ENCODE measurements at places on chromosomes 13 and 19.

GRCh38 chr19:10286803-10287737 is at the start of gene ICAM4:
Gene ICAM4 (plus strand): TSS chr19:10286955. CDS start chr19:10287013, 58 bp downstream.
- DNase-seq = no peak

DNA sequence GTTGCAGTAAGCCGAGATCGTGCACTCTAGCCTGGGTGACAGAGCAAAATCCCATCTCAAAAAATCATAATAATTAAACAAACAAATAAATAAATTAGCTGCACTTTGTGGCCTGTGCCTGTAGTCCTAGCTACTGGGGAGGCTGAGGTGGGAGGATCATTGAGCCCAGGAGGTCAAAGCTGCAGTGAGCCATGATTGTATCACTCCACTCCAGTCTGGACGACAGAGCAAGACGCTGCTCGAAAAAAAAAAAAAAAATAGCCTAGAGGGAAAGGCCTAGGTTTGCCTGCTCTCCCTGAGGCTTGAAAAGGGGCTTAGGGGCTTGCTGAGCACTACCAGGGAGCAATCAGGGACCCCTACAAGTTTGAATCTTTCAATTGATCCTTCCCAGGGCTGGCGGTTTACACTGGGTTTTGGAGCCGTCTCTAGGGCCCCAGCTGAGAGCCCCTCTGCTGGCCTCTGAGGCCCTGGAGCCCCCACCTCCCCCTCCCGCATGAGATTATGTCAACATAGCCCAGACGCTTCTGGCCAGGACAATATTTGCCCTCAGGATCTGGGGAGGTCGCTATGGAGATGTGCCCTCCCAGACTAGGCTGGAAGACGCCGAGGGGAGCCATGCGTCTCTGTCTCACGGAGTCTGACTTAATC is 10.4 kb upstream of the GIPR start:
- DNase-seq = no peak

DNA sequence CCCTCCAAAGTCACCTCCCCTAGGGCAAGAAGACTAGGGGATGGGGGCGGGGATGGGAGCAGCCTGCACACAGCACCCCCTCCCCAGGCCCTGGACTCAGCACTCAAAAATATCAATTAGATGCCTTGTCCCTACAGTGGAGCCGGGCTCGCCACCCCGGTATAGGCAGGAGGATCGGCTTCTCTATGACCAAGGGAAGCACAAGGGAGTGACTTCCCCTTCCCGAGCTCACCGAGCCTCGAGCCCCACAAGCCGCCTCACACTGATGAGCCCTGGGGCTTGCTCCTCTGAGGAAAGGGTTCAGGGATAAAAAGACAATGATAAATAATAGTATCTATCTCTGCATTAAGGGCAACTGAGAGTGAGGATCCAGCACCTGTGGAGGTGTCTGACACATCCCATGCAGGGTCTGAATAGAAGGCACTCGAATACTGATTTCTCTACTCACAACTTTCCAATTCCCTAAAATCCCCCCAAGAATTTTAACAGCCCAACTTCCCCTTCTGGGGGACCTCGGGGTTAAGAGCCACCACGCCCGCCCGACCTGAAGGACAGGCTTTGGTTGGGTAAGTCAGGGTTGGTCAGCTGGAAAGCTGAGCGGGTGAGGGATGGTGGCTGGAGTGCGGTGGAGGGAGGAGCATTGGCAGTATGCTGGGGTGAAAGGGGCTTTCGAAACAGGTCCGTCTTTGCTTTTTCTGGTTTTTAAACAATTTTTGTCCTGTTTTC is 51.3 kb downstream of the STK24 start:
- no peak for DNase-seq

GRCh38 chr13:45215392-45216077 is 14.7 kb upstream of the KCTD4 start:
- no peak for DNase-seq

GRCh38 chr13:72788831-72789230 is 6.9 kb downstream of the PIBF1 start:
- DNase-seq = no peak

- DNase-seq = peak; percentile 63
These were observed 1.2 kb downstream of the LYPD3 start for GRCh38 chr19:43464134-43464775.

DNA sequence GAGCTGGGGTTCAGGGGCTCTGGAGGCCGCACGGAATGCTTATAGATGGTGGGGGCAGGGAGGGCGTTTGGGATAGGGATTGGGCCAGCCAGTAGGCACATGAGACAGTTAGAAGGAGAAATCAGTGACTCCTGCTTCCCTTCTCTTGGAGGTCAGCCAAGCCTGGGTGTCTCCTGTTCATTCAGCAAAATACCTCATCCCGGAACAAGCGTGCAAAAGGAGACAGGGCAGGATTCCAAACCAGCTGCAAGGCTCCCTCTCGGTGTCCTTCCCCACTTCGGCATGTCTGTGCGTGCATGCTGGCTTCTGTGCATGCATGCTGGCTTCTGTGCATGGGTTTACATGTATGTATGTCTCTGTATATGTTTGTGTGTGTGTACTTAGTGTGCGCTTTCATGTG is 37.3 kb upstream of the PEPD start:
- DNase-seq = no peak

GRCh38 chr19:10018786-10019185 is 5.5 kb downstream of the RDH8 start:
- no peak for DNase-seq

DNA sequence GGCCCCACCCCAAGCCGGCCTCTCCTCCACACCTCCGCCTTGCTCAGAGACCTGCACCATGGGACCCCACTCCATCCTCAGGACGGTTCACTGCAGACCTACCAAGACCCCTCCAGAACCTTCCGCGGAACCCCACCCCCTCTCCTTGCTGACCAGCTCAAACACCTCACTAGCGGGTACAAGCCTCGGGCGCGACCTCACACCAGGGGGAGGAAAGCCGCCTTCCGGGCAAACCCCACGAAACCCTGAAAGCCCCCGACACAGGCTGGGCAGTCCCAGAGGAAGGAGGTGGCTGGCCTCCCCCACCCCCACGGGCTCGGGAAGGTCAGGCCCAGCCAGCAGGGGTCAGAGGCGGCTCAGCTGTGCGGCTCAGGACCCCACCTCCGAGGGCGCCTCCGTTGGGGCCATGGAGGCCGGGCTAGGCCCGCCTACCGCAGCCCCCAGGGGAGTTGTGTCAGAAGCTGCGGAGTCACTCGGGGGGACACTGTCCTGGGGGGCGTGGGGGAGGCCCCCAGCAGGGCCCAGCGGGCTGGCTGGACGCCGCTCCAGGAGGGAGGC is 9.8 kb downstream of the GRIN3B start:
- no peak for DNase-seq

- DNase-seq = no peak
These were observed 8.9 kb downstream of the ISYNA1 start for GRCh38 chr19:18428787-18429674.

GRCh38 chr19:49489601-49490167 is 2.3 kb downstream of the RPL13A start:
- DNase-seq = no peak

- DNase-seq = no peak
These were observed 499.5 kb upstream of the SPRY2 start for GRCh38 chr13:80840316-80840976.

GRCh38 chr19:55580628-55581144 is at the start of gene ZNF579:
Gene ZNF579 (minus strand): TSS chr19:55580848. CDS start chr19:55579639, 1,209 bp downstream.
- no peak for DNase-seq

- peak; percentile 20 for DNase-seq
These were observed 438 bp downstream of the PRKCSH start for GRCh38 chr19:11435833-11436313.

GRCh38 chr19:31339411-31339810 is 9.8 kb downstream of the TSHZ3 start:
- no peak for DNase-seq

DNA sequence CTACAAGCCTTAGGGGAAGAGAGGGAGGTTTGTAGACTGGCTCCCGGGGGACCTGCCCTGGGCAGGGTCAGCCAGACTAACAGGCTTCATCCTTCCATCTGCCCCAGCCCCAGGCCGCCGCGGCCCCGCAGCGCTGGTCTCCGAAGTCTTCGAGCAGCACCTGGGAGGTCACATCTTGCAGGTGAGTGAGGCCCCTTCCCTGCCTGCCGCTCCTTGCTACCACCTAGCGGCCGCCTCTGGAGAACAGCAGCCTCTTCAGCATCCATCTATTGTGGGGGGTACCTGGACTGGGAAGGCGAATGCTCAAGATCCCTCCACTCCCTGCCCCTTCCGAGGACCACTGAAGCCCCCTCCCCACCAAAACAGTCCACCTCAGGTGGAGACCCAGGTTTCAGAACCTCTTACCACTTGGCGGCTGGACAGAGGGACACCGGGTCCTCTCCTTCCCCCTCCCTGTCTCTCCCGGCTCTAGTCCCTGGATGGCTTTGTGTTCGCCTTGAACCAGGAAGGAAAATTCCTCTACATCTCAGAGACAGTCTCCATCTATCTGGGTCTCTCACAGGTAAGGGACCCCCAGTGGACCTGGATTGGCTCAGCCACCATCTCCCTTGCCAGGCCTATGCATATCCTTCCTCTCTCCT is 12.7 kb downstream of the NPAS1 start:
- DNase-seq = no peak

GRCh38 chr13:113879494-113880360 is 15.9 kb upstream of the GAS6 start:
- no peak for DNase-seq

GRCh38 chr13:27572234-27572901 is 48.0 kb downstream of the LNX2 start:
- DNase-seq = no peak

DNA sequence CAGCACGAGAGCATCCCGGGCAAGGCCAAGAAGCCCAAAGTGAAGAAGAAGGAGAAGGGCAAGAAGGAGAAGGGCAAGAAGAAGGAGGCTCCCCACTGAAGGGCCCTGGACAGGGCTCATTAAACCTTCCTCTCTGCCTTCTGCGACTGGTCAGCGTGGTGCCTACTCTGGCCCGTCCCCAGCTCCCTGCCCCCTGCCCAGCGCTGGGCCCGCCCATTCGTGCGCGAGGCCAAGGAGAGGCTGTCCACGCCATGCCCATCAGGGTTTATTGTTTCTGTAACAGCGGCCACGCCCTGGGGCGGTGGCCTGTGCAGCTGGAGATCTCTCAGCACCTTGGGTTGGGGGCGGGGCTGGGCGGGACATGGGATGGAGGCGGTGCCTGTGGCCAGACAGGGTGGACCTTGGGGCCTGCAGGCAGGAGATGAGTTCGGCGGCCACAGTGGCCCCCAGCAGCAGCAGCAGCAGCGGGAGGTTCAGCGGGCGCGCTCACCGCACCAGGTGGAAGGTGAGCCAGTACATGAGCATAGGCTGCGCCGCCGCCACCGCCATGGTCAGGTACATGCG is 897 bp downstream of the C19orf33 start:
- no peak for DNase-seq

- no peak for DNase-seq
These were observed 485.3 kb downstream of the UQCRFS1 start for GRCh38 chr19:28727480-28728159.

- no peak for DNase-seq
These were observed 6.6 kb upstream of the FBXW9 start for GRCh38 chr19:12703046-12703445.

- DNase-seq = no peak
These were observed 696.3 kb upstream of the SLC10A2 start for GRCh38 chr13:103762523-103762922.

DNA sequence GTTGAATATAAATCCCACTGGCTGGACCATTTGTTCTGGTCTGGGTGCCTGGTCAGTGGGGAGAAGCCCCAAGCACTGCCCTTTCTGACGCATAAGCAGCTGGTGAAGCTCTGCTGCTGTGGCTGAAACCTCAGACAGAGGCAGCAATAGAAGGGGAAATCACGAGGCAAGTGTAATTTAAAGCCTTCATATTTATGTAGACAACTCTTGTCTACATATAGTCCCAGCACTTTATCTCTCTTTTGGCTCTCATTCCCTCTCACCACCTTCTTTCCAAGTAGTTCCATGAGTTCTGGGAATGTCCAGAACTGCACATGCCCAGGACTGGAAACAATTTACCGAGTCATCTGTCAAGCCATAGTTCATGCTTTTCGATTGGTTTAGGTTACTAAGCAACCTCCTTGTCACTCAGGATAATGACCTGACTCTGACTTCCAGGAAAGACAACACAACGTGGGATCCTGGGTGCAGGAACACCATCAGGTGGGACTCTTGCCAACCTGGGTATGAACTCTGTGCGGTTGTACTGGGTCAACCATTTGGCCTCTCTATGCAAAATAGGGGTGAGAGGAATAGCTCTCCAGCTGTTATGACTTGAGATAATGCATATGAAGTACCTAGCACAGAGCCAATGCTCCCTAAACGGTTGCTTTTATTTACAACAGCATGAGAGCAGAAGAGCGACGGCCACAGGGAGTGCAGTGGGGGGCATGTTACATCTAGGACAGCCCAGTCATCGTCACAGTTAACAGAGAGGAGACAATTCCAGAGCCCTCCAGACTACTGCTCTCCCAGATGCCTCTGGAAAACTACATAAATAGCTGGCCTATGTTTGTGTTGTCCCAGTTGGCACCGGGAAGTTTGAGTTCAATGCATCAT is 321.9 kb downstream of the FOXO1 start:
- no peak for DNase-seq

DNA sequence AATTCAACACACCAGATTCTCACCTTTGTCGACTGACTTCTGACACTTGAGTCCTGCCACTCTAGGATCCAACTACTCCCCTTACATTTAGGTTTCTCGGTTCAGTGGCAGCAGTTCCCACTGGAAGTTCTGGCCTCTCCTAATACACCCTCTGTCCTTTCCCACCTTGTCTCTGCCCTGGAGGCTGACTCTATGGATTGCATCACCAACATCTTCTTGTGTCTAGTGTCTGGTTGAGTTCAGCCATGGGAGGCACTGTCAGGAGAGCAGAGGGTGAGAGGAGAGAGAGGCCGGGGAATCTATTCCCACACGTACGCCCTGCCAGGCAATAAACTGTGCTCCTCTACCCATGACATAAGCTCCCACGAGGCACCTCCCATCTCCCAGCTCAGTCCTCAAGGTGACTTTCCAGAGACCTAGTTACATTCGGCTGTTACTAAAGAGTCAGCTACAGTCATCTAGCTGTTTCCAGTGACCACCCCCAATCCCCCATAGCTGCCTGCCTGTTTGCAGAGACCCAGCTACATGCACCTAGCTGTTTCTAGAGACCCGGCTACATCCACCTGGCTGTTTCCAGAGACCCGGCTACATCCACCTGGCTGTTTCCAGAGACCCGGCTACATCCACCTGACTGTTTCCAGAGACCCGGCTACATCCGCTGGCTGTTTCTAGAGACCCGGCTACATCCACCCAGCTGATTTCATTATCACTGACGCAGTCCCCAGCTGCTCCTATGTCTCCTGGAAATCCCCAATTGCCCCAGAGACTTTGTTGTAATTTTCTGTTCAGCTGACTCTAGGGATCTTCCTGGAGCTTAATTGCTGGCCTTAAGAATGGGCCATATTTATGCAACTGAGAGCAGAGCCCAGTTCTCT is 8.1 kb upstream of the LILRB4 start:
- no peak for DNase-seq

Measured in esophagus squamous epithelium (tissue), 5 donors.